ENCODE measurements at places on chromosomes 13 and 19. TPM values are rescaled to one million over a fixed set of nuclear protein-coding genes. Genes with fewer than 3 reads are reported as not detected.

Gene TTC9B
- total RNA-seq, result not detected

Gene ERICH6B
- not detected for total RNA-seq

- no peaks in the 10 kb centered on the region for H3K36me3 ChIP-seq
- H3K4me3 ChIP-seq, result no peak overlapping the region
- no peak overlapping the region for H3K27ac ChIP-seq
- no peak for DNase-seq
These were observed 13.6 kb downstream of the TNFSF13B start for GRCh38 chr13:108283110-108283509.

Gene LILRA2
- total RNA-seq, result 4.2 TPM

GRCh38 chr13:32407854-32408253, 20.1 kb downstream of the N4BP2L1 start:
- H3K27me3 ChIP-seq, result no peaks in the 10 kb centered on the region
- DNase-seq, result no peak
- H3K4me1 ChIP-seq, result peaks cover 7% of the 10 kb centered on the region

DNA sequence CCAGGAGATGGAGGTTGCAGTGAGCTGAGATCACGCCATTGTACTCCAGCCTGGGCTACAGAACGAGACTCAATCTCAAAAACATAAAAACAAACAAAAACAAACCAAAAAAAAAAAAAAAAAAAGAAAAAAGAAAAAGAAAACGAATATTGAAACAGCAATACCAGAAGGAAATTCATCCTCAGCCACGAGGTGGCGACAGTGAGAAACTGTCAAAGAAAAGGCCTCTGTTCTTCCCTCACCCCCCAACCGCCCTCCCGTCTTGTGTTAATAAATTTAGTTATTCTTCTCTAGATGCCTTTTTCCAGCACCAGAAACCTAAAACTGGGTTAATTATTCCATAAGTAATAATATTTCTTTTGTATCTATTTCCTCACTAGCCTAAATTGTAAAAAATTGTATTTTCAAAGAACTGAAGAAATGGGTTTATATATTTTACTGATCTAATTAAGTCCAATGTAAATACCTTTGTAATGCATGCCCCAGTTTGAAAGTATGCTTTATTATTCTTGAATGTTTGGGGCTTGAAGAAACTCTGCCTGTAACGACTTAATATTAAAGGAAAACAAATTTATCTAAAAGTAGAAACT, 38.6 kb downstream of the LIG4 start:
- no peak overlapping the region for H3K4me3 ChIP-seq
- H3K27ac ChIP-seq, result no peak overlapping the region
- H3K4me1 ChIP-seq, result no peaks in the 10 kb centered on the region
- no peaks in the 10 kb centered on the region for H3K27me3 ChIP-seq
- no peak for DNase-seq
- no peaks in the 10 kb centered on the region for H3K36me3 ChIP-seq

- DNase-seq, result no peak
- H3K36me3 ChIP-seq, result no peaks in the 10 kb centered on the region
- H3K4me3 ChIP-seq, result no peak overlapping the region
- H3K27ac ChIP-seq, result no peak overlapping the region
- H3K4me1 ChIP-seq, result no peaks in the 10 kb centered on the region
These were observed 195.4 kb downstream of the FOXO1 start for GRCh38 chr13:40471076-40471475.

GRCh38 chr13:30319655-30320054, 12.3 kb upstream of the KATNAL1 start:
- H3K4me1 ChIP-seq, result no peaks in the 10 kb centered on the region
- no peaks in the 10 kb centered on the region for H3K27me3 ChIP-seq
- no peaks in the 10 kb centered on the region for H3K36me3 ChIP-seq

DNA sequence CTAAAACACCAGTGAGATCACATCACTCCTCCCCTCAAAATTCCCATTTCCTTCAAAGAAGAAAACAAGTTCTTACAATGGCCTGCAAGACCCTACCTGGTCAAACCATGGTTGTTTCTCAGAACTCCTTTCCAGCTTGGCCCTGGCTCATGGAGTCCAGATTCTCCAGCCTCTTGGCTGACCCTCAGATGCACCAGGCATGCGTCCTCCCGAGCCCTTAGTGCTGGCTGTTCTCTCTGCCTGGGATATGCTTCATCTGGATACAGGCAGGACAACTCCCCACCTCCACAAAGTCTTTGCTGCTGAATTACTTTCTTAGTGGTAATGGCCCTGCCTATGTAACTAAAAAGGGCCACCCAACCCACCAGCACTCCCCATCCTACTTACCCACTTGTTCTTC, 94.3 kb downstream of the MBNL2 start:
- H3K27ac ChIP-seq, result no peak overlapping the region
- H3K4me1 ChIP-seq, result no peaks in the 10 kb centered on the region
- no peaks in the 10 kb centered on the region for H3K27me3 ChIP-seq
- H3K4me3 ChIP-seq, result no peak overlapping the region

Gene OR10H4
- total RNA-seq, result not detected

Gene LEUTX
- not detected for total RNA-seq

GRCh38 chr13:62931853-62932252, 1516.2 kb upstream of the PCDH20 start:
- H3K36me3 ChIP-seq, result no peaks in the 10 kb centered on the region
- no peaks in the 10 kb centered on the region for H3K4me1 ChIP-seq
- H3K27me3 ChIP-seq, result no peaks in the 10 kb centered on the region
- H3K4me3 ChIP-seq, result no peak overlapping the region

Gene FUT1
- 4.3 TPM for total RNA-seq

DNA sequence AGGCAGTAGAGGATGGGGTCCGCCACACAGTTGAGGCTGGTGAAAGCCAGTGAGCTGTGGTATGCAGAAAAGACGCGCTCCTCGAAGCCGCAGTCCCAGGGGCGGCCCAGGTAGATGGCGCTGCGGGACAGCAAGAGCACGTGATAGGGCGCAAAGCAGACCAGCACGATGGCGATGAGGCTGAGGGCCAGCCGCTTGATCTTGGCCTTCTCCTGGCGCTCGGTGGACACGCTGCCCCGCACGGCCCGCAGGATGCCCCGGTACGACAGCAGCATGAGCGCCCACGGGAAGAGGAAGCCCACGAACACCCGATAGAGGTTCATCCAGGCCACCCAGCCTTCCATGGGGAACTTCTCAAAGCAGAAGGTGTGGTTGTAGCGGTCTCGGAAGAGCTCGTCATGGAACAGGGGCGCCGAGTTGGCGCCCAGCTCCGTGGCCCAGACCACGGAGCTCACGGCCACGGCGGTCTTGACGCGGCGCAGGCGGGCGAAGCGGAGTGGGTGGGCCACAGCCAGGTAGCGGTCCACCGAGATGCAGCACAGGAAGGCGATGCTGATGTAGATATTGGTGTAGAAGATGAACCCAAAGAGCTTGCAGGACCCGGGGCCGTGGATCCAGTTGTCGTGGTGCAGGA, 6.5 kb upstream of the OPA3 start:
- no peaks in the 10 kb centered on the region for H3K4me1 ChIP-seq
- peaks cover 4% of the 10 kb centered on the region for H3K27me3 ChIP-seq
- DNase-seq, result peak; percentile 67
- no peak overlapping the region for H3K27ac ChIP-seq

Gene DCLK1
- 8.3 TPM for total RNA-seq

GRCh38 chr13:80654638-80655249, 313.8 kb upstream of the SPRY2 start:
- DNase-seq, result peak; percentile 50
- no peaks in the 10 kb centered on the region for H3K27me3 ChIP-seq
- H3K27ac ChIP-seq, result no peak overlapping the region
- no peak overlapping the region for H3K4me3 ChIP-seq
- H3K4me1 ChIP-seq, result no peaks in the 10 kb centered on the region
- no peaks in the 10 kb centered on the region for H3K36me3 ChIP-seq

DNA sequence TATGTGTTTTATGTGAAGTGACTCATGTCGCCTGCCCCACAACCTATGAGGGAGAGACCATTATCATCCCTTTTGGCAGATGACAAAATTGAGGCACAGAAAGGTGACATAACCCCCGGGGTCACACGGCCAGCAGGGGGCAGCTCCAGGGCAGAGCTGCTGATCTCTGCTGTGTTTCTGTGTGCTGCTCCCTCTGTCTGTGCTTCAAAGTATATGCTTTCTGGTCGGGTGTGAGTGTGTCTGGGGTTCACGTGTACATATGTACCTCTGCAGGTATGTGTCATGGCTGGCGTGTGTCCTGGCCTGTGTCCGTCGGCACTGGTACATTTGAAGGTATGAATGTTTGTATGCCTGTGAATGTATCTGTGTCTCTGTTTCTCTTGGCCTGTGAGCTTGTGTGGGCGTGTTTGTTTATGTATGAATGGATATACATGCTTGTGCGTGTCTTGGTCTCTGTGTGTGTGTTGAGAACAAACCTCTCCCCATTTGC, 7.1 kb downstream of the LIPE start:
- peaks cover 8% of the 10 kb centered on the region for H3K4me1 ChIP-seq
- H3K27ac ChIP-seq, result no peak overlapping the region
- no peaks in the 10 kb centered on the region for H3K27me3 ChIP-seq
- H3K4me3 ChIP-seq, result no peak overlapping the region
- H3K36me3 ChIP-seq, result no peaks in the 10 kb centered on the region

GRCh38 chr13:28423010-28423409, 71.9 kb downstream of the FLT1 start:
- no peaks in the 10 kb centered on the region for H3K36me3 ChIP-seq
- H3K4me3 ChIP-seq, result no peak overlapping the region
- DNase-seq, result no peak
- no peak overlapping the region for H3K27ac ChIP-seq
- H3K27me3 ChIP-seq, result no peaks in the 10 kb centered on the region
- H3K4me1 ChIP-seq, result no peaks in the 10 kb centered on the region

GRCh38 chr13:72129117-72129516, 262.1 kb upstream of the DACH1 start:
- H3K27ac ChIP-seq, result no peak overlapping the region
- no peaks in the 10 kb centered on the region for H3K4me1 ChIP-seq
- H3K36me3 ChIP-seq, result no peaks in the 10 kb centered on the region
- DNase-seq, result no peak
- H3K27me3 ChIP-seq, result no peaks in the 10 kb centered on the region
- no peak overlapping the region for H3K4me3 ChIP-seq

GRCh38 chr19:51317376-51317775, 5.9 kb downstream of the IGLON5 start:
- no peaks in the 10 kb centered on the region for H3K4me1 ChIP-seq
- no peak overlapping the region for H3K4me3 ChIP-seq
- no peak overlapping the region for H3K27ac ChIP-seq
- H3K27me3 ChIP-seq, result peaks cover 3% of the 10 kb centered on the region

Gene MYO1F
- total RNA-seq, result 35.8 TPM

DNA sequence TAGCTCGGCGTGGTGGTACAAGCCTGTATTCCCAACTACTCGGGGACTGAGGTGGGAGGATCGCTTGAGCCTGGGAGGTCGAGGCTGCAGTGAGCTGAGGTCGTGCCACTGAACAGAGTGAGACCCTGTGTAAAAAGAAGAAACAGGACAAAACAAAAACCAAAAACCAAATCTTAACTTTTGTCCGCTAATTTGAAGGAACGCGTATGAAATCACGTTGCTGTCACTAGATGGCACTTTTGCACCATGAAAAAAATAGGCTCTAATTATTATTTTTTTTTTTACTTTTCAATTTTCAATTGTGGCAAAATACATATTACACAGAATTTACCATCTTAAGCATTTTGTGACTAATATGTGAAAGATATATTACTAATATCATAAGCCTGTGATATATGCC, 17.6 kb upstream of the ZNF835 start:
- H3K4me3 ChIP-seq, result no peak overlapping the region
- no peak for DNase-seq

Gene EGLN2
- 96.0 TPM for total RNA-seq

DNA sequence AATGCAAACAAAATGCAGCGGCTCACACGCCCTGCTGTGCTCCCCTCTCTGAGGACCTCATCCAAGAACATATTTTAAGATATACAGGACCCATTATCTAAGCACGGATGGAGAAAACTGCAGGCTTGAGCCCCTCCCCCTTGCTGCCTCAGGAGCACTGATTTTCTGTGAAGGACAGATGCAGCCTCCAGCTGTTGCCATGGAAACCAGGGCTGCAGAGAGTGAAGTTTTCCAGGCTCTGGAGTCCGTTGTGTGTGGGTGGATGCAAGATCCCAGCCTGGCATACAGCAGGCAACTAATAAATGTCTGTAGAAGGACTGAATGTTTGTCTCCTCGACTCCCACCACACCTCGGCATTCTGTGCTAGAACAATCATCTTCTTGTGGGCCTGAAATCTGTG, 105.6 kb upstream of the PEG3 start:
- no peaks in the 10 kb centered on the region for H3K27me3 ChIP-seq
- no peak overlapping the region for H3K27ac ChIP-seq
- H3K36me3 ChIP-seq, result no peaks in the 10 kb centered on the region
- no peak overlapping the region for H3K4me3 ChIP-seq

- no peak for DNase-seq
- H3K4me3 ChIP-seq, result no peak overlapping the region
- H3K27ac ChIP-seq, result no peak overlapping the region
- H3K27me3 ChIP-seq, result no peaks in the 10 kb centered on the region
These were observed 30.4 kb downstream of the ZNF536 start for GRCh38 chr19:30402436-30403202.

DNA sequence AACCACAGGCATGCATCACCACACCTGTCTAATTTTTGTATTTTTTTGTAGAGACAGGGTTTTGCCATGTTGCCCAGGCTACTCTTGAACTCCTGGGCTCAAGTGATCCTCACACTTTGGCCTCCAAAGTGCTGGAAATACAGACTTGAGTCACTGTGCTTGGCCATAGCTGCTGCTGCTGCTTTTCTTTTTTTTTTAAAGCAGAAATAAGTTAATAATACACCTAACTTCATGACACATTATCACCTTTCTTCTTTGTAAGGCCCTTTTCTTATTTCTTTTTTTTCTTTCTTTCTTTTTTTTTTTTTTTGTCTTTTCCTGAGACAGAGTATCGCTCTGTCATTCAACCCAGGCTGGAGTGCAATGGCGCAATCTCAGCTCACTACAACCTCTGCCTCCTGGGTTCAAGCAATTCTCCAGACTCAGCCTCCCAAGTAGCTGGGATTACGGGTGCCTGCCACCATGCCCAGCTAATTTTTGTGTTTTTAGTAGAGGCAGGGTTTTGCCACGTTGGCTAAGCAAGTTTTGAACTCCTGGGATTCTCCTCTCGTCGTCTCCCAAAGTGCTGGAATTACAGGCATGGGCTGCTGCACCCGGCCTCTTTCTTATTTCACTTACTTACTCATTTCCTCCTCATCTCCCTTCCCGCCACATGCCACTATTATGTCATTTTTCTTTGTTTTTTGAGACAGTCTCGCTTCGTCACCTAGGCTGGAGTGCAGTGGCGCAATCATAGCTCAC, 8.7 kb downstream of the SHKBP1 start:
- no peak overlapping the region for H3K4me3 ChIP-seq
- no peaks in the 10 kb centered on the region for H3K27me3 ChIP-seq
- H3K4me1 ChIP-seq, result no peaks in the 10 kb centered on the region
- no peak overlapping the region for H3K27ac ChIP-seq
- no peak for DNase-seq
- peaks cover 4% of the 10 kb centered on the region for H3K36me3 ChIP-seq
